ENCODE measurements at places on chromosomes 13 and 19.
A peak's percentile ranks its signal among the peaks of the same experiment; 100 is the strongest.

DNA sequence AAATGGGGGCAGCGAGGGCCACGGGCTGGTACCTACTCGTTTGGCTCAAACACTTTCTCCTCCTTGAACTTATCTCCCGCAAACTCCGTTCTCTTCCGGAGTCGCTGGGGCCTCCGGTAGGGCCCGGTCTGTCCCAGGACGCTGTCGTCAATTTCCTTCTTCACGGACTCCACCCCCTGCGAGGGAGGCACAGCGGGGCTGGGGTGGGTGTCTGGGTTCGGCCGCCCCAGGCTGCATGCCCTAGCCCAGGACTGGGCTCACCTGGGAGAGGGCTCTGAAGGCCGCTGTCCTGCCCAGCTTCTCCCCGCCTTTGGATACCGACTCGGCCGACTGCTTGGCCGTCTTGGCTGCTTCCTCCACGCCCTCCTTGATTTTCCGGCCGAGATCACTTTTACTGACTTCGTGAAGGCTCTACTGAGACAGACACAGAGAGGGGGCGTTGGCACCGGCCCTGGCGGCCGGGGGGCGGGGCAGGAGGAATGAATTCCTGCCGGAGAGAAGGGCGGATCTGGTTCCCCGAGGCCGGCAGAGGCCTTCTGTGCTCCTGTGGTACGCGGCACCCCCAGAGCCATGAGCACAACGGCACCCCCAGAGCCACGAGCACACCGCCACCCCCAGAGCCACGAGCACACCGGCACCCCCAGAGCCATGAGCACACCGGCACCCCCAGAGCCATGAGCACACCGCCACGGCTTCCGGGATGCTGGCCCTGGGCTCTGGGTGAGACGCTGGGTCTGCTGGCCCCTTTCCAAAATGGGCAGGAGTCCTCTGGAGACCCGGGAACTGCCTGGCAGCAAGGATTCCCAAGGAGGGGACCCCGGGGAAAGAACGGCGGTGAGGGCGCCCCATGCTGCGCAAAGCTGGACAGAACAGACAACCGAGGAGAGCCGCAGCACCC is 8.1 kb upstream of the CTXN1 start:
- DNase-seq = no peak

DNA sequence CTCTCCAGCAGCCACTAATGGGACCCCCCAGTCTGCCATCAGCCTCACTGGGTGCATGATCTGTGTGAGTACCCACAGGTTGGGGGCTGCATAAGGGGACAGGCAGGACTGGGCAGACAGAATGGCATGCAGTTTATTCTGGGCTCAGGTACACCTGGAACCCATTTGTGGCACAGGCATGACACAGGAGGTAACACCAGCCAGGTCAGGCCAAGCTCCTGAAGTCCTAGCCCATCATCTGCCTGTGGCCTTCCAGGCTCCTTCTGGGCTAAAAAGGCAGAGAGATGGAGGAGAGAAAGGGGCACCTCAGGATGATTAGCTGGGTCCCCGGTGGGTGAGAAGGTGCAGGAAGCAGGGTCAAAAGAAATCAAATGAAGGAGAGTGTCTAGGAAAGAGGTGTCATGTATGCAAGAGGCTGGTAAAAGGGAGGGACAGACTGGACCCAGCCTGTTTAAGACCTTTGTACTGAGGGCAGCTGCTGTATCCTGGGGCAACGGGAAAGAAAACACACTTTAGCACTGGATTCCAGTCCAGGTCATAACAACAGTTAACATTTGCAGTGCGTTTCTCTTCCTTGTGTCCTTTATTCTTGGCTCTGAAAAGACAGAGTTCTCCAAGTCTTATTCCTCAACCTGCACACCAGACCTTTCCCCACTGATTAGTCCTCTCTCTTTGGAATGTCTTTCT is 20.2 kb upstream of the DGKH start:
- no peak for DNase-seq

DNA sequence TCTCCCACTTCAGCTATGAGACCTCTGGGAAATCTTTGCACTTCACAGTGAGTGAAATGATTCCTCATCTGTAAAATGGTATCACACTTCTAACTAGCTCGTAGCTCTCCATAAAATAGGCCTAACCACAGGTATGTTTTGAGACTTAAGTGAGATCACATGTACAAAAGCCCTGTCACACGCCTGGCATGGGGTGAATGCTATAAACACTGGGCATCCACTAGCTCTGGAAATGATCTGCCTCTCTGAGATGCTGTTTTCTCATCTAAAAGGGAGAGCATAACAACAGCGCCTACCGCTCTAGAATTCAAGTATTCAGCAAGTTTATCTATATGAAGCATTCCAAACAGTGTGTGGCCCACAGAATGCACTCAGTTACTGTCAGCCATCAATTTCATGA is 2.2 kb downstream of the AKT2 start:
- no peak for DNase-seq

GRCh38 chr19:51514866-51515481 is 13.4 kb upstream of the SIGLEC12 start:
- DNase-seq = peak; percentile 53

GRCh38 chr19:6767357-6768235 is at the start of gene SH2D3A:
TSS of gene SH2D3A (minus strand) at chr19:6767435. CDS start at chr19:6763748, 3,687 bp downstream.
- DNase-seq = no peak

DNA sequence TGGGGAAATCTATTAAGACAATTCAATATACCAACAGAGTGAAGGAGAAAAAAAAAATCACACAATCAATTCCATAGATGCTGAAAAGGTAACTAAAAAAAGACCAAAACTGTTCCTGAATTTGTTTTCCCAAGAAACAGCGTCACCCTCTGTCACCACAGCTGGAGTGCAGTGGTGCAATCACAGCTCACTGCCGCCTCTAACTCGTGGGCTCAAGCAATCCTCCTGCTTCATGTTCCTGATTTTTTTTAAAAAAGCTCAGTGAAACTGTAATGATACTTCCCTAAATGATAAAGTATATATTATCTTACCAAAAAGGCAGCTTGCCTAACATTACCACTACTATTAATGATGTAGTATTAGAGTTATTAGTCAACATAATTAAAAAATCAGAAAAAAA is 19.6 kb upstream of the ZFP14 start:
- DNase-seq = no peak

GRCh38 chr19:18590273-18591272 is 2.0 kb downstream of the REX1BD start:
- DNase-seq = no peak

- no peak for DNase-seq
Observed at GRCh38 chr13:101434486-101434885, 18.0 kb upstream of the ITGBL1 start.

GRCh38 chr13:32255724-32256109 is 59.4 kb downstream of the ZAR1L start:
- DNase-seq = no peak

GRCh38 chr19:53102756-53103233 is 427 bp downstream of the ZNF160 start:
- DNase-seq = peak; percentile 51

DNA sequence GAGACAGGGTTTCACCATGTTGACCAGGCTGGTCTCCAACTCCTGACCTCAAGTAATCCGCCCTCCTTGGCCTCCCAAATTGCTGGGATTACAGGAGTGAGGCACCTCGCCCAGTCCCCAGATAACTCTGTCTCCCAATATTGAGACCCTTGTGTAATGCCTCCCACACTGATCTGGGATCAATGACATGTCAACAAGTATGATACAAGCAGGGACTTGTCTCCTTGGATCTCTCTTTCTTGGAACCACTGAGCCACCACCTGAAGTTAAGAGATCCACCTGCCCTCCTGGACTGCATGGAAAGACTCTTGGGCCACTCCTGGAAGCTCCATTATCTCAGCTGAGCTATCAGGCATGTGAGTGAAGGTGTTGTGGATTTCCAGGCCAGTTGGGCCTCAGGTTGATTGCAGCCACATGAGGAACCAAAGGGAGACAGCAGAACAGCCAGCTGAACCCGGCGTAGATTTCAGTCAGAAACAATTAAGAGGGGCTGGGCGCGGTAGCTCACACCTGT is 15.1 kb downstream of the NFKBID start:
- no peak for DNase-seq

- DNase-seq = no peak
Observed at GRCh38 chr13:36673352-36673751, 468 bp upstream of the SERTM1 start.

- DNase-seq = no peak
Observed at GRCh38 chr13:100917011-100917410, 242.4 kb upstream of the TMTC4 start.

- no peak for DNase-seq
Observed at GRCh38 chr13:114066956-114067355, 65.5 kb downstream of the RASA3 start.

DNA sequence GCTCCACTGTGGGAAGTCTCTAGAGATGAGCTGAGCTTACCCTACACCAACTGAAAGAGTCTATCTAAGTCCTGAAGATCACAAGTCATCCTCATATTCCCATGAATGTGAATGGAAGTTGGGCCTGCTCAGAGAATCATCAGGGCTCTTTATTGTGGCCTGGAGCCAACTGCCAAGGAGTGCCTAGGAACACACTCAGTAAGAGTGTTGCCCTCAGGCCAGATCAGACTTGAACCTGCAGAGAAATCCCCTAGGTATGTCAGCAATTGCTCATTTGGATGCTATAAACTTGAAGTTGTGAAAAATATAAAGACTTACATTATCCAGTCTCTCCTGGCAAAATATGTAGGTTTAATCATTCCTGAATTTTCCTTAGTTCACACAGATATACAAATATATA is 1070.2 kb downstream of the EFNB2 start:
- DNase-seq = no peak

DNA sequence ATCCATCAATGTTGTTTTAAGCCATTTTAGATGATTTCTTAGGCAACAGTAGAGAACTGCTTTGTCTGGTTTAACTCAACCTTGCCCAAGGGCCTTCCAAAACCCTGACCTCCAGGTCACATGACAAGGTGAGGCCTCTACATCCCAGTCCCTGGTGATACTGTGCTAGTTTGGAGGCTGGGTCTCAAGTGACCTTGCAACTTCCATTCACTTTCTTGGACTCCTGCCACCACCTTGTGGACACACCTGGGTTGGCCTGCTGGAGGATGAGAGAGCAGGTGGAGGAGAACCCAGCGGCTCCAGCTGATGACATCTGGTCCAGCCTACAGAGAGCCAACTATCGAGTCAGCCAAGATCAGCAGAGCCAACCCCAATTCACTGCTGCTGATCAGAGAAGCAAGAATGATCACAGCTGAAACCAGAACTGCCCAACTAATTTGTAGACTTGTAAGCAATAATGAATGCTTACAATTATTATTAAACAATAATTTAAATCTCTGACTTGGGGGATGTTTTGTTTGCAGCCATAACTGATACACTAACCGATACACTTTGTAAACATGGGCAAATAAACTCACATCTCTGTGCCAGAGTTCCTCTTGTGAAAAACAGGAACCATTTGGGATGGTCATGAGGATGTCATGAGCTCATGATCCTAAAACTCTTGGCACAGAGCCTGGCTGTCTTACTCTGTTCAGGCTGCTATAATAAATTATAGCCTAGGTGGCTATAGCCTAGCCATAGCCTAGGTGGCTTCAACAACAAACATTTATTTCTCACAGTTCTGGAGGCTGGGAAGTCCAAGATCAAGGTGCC is 11.5 kb downstream of the FAM187B start:
- DNase-seq = no peak

DNA sequence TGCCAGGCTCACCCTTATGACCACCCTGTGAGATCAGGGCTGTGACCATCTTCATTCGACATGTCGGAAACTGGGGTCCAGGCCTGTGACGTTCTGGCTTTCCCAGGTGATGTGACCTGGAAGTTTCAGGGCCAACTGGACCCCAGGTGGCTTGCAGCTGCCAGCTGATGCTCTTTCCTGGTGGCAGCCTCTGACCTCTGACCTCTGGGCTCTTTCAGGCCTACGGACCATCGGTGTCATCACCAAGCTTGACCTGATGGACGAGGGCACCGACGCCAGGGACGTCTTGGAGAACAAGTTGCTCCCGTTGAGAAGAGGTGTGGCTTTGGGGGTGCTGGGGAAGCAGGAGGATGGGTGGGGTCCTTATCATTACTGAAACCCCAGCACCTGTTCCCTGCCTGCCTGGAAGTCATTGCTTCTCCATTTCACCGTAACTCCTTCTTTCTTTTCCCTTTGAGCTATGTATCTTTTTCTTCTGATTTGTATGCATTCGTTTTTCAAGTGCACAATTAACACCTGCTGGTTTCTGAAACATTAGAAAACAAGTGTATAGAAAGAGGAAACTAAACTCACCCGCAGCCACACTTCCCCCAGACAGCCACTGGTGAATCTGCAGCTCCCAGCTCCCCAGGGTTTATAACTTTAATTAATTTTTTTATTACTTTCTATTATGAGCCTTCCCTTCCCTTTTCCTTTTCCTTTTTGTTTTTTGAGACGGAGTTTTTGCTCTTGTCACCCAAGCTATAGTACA is 58.9 kb downstream of the TMED1 start:
- DNase-seq = no peak

DNA sequence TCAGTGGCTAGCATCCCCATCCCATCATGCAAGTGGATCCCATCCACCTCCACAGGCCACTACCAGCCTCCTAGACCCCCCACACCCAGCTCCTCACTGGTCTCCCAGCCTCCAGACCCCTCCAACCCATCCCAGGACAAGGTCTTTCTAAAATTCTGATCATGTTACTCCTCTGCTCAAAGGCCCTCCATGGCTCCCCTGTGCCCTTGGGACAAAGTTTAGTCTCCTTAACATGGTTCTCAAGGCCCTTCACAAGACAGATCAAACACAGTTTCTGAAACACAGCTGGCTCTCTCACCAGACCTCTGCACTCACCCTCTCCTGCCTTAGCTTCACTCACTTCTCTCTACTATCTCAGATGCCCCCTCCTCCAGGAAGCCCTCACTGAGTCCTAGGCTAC is 9.3 kb downstream of the CEACAM19 start:
- no peak for DNase-seq

GRCh38 chr19:43455321-43456113 is 9.9 kb downstream of the LYPD3 start:
- DNase-seq = no peak

- DNase-seq = no peak
Observed at GRCh38 chr13:95128045-95128643, 173.1 kb downstream of the ABCC4 start.

DNA sequence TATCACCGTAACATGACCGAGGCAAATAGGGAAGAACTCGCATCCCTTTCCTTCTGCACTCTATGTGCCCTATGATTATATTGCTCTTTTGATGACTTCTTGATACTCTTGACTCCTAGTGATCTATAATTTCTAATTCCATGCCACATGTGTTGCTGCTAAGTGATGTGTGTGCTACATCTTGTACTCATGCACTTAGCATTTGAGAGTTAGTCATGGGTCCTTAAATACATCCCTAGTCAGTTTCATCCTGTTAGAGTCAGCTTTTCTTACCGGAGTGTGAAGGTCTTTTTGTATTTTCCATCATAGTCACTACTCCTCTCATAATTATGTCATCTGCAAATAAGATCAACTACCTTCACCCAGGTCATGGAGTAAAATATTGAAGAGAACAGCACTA is 30.2 kb downstream of the RXFP2 start:
- DNase-seq = no peak

- DNase-seq = no peak
Observed at GRCh38 chr13:48797127-48797526, 143.4 kb downstream of the CYSLTR2 start.

GRCh38 chr19:32200312-32201038 is 144.9 kb upstream of the ZNF507 start:
- DNase-seq = no peak

- no peak for DNase-seq
Observed at GRCh38 chr13:29572575-29572974, 22.9 kb downstream of the SLC7A1 start.
